Renal cortical epithelial cell (primary cell): ENCODE measurements at places on chromosomes 2 and 18. TPM values are rescaled to one million over a fixed set of nuclear protein-coding genes. Genes with fewer than 3 reads are reported as not detected.

Gene MARS2
- total RNA-seq: 8.9 and 10.5 TPM in 2 replicates

Gene HOXD4
- total RNA-seq: 6.6 and 23.2 TPM in 2 replicates

DNA sequence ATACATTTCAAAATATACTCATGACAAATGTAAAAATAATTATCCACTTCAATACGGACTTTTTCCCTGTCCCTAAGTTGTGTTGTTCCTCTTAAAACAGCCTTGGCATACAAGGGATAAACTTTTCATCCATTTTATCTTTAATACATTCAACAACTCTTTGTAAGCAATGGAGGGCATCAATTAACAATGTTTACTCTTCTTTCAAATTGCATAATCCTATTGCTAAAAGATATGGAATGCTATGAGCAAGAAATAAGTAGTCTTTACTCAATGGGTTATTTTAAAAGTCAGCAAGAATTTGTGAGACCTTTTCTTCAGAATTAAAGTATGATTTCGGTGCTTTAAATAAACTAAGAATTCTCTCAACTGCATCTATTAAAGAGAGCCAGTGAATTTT is 41.9 kb downstream of the SCN9A start:
- DNase-seq: no peak

- DNase-seq: no peak
Measured at GRCh38 chr2:239225371-239225851, 175.4 kb downstream of the HDAC4 start.

Gene NEDD4L
- 51.9 and 80.2 TPM in 2 replicates for total RNA-seq
